ENCODE measurements at places on chromosomes 11 and 22.

DNA sequence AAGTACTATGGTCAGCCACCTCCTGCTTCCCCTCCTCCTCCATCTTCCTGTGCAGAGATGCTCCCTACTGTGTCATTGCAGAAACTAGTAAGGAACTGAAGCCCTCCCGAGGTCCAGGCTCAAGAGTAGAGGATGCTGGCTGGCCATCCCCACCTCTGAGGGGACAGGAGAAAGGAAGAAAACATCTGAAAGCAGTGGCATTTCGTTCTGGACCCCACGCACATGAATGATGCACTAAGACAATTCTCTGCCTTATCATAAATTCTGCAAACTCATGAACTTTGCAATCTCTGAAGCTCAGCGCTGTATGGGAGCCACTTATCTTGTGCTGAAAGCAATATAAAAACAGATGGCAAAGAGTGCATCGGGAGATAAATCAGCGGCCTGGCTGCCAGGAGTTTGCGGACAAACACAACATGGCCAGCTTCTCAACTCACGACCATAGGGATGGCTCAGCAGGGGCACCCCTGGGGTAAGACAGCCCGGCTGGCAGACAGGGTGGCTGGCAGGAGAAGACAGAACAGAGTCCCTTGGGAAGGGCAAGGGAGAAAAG, 306.4 kb downstream of the NXPE2 start:
- DNase-seq = no peak

GRCh38 chr11:65888163-65888814, at the start of gene FIBP:
Gene FIBP, minus strand, starts transcription at chr11:65888471. Its CDS starts 53 bp downstream, at chr11:65888418.
- peak; percentile 96 for DNase-seq

DNA sequence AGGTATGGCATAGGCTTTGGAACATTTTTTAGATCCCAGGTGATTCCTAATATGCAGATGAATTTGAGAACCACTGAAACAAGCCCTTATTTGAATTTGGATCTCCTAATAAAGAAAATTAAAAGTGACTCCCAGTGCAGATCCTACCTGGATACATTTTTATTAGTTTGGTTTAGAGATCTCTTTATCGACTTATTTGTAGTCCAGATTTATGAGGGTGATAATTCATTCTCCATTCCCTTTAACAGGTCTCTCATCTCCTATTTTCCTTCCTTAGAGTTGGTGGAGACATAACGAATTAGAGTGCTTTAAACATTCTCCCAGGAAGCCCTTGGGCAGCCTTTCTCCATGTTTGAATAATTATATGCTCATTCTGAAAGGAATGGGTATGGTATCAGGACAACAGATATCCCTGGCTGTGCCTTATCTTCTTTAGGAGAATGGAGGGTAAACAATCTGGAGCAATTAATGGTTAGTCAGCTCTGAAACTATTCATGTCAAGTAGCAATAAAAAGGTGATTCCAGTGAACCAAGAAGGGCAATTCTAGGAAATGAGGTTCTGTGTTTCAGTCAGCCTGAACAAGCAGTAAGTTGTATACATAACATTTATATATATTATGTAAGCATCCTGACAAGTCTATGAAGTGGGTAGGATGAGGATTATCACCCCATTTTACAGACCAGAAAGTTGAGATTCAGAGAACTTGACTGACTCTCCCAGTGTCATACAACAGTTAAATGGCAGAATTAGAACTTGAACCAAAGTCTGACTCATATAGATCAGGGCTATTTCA, 53.9 kb upstream of the RCE1 start:
- no peak for DNase-seq

GRCh38 chr11:34977089-34977912, 60.9 kb downstream of the PDHX start:
- DNase-seq = peak; percentile 91

DNA sequence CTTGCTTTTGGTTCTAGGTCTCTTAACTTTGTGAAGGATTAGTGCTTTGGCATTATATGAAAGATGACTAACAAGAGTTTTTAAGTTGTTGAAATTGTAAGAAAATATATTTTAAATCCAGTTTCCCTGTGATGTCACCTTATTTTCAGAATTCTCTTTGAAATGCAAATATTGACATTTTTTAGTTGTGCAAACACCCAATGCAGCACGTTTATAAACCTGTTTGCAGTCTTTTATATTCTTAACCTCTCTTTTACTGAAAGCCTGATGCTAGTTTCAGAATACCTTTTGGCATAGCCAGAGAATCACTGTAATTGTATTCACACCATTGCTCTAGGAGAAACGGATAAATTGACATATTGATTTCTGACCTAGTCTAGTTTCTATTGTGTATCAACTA, 42.8 kb upstream of the SLC37A2 start:
- no peak for DNase-seq

DNA sequence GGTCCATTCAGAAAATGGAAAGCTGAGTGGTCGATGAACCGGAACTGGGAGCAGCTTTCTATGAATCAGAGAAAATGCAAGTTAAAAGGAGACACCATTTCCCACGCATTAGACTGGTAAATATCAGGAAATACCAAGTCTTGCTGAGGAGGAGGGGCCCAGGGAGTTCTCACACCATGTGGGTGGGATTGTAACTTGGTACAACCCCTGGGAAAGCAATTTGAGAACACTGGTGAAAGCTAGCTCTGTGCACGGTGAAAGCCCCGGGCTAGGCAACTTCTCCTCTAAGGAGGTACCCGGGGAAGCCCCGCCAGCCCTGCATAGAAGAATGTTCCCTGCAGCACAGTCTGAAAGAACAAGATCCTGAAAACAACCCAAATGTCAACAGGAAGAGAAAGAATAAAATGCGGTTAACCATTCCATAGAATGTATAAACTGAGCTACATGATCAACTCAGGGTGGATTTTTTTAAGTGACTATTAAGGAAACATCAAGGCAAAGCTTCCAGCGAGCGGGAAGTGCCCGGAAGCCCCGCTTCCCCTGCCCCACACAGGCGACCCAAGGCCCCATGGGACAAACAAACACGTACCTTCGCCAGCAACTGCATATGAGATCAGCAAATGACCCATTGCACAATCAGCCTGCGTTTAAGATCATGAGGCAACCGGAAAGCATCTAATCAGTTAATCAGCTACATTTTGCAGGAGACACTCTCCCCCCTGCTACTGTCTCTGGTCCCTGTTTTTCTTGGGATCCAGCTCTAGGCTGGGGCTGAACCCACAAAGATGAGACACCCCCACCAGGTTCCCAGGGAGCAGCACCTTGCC, 11.3 kb downstream of the SHANK2 start:
- no peak for DNase-seq

DNA sequence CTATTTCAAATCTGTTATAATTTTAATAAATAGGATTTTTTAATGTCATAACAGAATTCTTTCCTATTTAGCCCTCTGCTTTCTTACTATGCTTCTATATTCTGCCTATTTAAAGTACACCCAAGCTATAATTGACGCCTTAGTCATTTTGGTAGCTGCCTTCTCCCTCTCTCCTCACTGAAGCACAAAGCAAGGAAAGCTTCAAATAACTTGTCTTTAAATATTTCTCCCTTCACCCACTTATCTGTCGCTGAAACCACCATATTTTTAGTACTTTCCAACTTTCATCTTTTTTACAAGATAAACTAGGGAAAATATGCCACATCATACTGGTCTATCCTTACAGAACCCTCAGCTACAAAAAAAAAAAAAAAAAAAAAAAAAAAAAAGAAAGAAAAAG, 127.9 kb downstream of the ENTHD1 start:
- DNase-seq = no peak

- DNase-seq = no peak
These were observed 57.5 kb upstream of the ANO1 start for GRCh38 chr11:70020336-70021214.

DNA sequence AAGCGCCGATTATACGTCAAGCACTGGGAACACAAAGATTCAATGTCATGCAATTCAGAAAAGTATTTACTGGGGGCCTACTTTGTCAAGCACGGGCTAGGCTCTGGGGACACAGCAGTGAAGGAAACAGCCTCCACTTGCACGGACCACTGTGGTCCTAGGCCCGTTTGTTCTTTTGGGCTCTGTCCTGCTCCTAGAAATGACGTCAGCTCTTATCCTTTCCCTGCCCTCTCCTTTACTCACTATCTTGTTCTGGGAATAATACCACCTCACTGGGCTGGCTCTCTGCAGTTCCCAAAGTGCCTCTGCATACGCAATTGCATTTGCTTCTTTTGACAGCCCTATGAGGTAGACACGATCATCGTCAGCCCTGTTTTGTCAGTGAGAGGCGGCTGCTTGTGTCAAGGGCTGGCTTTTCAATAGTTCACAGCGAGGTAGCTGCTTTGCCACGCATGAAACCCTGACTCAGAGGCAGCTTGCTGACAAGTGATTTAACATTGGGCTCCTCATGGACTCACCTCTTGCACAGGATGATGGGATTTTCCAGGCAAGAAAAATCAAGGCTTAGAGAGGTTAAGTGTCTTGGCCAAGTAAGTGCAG, 22.9 kb upstream of the IGSF22 start:
- DNase-seq = no peak

DNA sequence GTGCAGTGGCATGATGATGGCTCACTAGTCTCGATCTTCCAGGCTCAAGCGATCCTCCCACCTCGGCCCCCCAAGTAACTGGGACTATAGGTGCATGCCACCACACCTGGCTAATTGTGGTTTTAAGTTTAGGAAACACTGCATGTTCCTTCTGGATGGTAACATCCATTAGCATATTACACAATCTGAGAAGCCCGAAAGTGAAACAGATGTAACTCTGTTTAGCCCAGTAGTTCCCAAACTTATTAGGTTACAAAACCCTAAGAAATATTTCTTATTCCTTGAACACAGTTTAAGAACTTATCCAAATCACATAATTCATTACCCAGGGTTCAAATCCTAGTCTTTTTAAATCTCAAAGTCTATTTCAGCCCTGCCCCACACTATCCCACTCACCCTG, 28.3 kb downstream of the POLDIP3 start:
- DNase-seq = no peak

DNA sequence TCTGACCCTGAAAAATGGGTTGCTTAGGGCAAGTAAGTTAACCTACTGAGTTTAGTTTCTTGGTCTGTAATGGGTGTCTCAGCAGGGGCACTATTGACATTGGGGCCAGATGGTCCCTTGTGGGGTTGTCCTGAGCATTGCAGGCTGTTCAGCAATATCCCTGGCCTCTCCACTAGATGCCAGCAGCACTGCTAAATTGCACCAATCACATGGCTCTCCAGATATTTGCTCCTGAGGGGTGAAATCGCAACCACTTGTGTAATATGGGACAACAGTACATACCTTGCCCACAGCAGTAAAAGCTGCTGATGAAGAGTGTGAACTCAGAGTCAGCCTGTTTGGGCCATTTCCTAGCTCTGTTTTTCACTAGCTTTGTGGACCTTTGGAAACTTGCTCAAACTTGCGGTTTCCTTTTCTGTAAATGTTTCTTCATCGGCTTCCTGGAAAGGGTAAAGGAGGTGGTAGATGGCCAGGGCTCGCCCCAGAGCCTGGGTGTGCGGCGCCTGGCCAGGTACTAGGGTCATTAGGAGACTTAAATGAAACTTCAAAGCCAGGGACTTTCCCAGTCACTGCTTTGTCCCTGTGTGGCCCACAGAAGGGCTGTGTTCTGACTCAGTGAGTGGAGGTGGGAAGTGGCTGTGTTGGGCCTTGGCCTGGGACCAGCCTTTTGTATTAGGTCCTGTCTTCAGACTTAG, 13.0 kb downstream of the NCF4 start:
- no peak for DNase-seq

DNA sequence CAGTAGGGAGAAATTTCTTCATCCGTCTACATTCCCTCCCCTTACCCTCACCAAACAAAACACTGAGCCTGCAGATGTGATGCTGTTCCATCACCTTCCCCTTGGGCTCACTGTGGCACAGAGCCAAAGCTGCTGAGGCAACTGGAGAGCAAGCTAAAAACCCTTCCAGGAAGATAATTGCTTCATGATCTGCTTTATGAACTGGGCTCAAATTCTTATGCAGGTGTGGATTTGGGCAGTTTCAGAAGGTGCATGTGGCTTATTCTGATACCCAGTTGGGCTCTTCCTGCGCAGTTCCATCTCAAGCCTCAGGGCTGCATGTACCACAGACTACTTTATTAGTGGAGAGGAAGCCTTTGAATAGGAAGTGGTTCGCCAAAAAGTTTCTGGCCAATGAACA, 58.3 kb downstream of the AAMDC start:
- no peak for DNase-seq

- DNase-seq = no peak
These were observed 129.6 kb downstream of the CEP164 start for GRCh38 chr11:117457031-117457785.

DNA sequence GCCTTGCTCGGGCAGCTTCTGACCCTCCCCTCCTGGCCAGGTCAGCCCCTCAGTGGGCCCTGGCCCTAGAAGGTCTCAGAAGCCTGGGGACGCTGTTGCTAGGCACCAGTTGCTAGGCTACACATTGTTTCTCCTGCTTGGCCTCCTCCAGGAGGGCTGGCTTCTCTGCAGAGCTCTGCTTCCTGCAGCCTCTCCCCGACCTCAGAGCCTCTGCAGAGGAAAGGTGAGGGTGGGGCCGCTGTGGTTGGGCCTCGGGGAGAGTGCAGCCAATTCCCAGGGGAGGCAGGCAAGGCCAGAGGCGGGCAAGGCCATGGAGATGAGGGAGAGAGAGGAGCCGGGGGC, 27.6 kb upstream of the LRRC10B start:
- no peak for DNase-seq

DNA sequence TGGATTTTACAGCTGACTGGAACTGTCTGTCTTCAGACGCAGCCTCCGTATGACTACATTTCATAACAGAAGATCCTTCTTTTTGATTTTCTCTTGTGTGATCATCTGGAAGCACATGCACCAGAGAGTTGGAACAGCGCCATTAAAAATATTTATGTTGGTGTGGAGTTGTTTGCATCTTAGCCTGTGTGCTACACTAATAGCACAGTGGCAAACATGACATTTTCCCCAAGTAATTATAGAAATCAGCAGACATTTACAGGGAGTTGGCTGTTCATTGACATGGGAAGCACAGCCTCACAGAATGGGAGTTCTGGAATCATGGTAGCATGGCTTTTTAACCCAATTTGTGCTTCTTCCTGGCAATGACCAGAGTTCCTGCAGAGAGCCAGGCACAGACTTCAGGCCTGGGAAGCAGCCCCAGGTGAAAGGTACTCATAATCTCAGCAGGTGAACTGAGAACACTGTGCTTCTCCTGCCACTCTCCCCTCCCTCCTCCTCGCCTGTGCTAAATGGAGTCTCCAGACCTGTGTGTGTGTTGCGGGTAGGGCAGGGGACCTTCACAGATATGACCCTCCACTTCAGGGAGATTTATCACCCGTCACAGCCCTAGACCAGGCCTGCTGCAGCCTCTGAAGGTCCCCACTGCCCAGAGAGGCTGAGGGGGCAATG, 82.8 kb upstream of the PLET1 start:
- no peak for DNase-seq

GRCh38 chr11:28739489-28740280, 631.5 kb downstream of the METTL15 start:
- DNase-seq = no peak
